ENCODE measurements at places on chromosomes 11 and 22. TPM values are rescaled to one million over a fixed set of nuclear protein-coding genes. Genes with fewer than 3 reads are reported as not detected.
A peak's percentile ranks its signal among the peaks of the same experiment; 100 is the strongest.

GRCh38 chr11:73760135-73760678, 667 bp downstream of the RAB6A start:
- H3K36me3 ChIP-seq = no peaks in the 10 kb centered on the region
- peaks cover 9% of the 10 kb centered on the region for H3K4me1 ChIP-seq
- no peaks in the 10 kb centered on the region for H3K27me3 ChIP-seq

GRCh38 chr22:32222991-32223390, 18.1 kb upstream of the RFPL2 start:
- no peaks in the 10 kb centered on the region for H3K4me1 ChIP-seq
- H3K27ac ChIP-seq = no peak overlapping the region
- no peaks in the 10 kb centered on the region for H3K27me3 ChIP-seq
- H3K4me3 ChIP-seq = no peak overlapping the region

Gene HIRA
- 17.4 TPM for total RNA-seq

GRCh38 chr22:45211848-45212247, 28.8 kb downstream of the KIAA0930 start:
- H3K27me3 ChIP-seq = no peaks in the 10 kb centered on the region
- H3K4me3 ChIP-seq = no peak overlapping the region
- no peaks in the 10 kb centered on the region for H3K4me1 ChIP-seq
- no peak overlapping the region for H3K27ac ChIP-seq

Gene OR4A47
- total RNA-seq = not detected

DNA sequence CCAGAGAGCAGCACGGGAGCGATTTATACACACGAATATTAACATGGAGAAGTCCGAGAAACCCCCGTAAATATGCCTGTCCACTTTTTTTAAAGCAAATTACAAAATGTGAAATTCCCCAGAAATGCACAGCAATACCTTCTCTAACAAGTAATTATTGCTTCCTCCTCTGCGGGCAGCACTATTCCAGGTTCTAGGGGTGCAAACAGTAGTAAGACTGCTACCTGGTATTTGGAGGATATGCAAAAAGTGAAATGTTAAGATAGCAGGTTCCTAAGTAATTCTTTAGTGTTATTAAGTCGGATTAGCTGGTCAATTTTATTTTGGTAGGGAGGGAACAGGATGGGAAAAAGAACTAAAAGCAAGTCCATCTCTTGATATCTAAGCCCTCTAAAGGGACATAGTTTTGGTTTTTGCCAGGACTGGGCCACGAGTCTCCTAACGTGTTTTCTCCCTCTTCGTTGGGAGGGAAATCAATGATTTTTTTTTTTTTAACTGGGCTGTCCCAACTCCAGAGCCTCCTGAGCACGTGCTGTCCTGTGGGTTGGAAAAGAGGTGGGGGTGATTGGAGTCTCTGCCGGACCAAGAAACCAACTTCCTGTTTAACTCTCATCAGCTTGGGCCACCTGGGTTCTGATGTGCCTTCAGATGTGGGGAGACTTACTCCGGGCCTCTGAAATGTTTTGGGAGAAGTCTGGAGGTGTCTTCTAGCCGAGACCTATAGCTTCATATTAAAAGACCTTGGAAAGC, 1.7 kb upstream of the XBP1 start:
- DNase-seq = peak; percentile 64
- peaks cover 13% of the 10 kb centered on the region for H3K4me1 ChIP-seq
- peaks cover 21% of the 10 kb centered on the region for H3K36me3 ChIP-seq
